Activated naive CD8-positive, alpha-beta T cell treated with anti-CD3 and anti-CD28 coated beads, Interleukin-2, amount 10 ng/mL, durations not matched to agents 7 days and 5 days (primary cell): ENCODE measurements at places on chromosomes 13 and 19. TPM values are rescaled to one million over a fixed set of nuclear protein-coding genes. Genes with fewer than 3 reads are reported as not detected.

The KLF1 gene
- not detected for total RNA-seq

The WDR62 gene
- 24.9 TPM for total RNA-seq

The SHISA2 gene
- total RNA-seq: 1.1 TPM

The C5AR2 gene
- total RNA-seq: 0.72 TPM

The SULT2A1 gene
- total RNA-seq: not detected

The GNG7 gene
- total RNA-seq: 1.2 TPM

The NDFIP2 gene
- 6.7 TPM for total RNA-seq

The GAPDHS gene
- not detected for total RNA-seq

DNA sequence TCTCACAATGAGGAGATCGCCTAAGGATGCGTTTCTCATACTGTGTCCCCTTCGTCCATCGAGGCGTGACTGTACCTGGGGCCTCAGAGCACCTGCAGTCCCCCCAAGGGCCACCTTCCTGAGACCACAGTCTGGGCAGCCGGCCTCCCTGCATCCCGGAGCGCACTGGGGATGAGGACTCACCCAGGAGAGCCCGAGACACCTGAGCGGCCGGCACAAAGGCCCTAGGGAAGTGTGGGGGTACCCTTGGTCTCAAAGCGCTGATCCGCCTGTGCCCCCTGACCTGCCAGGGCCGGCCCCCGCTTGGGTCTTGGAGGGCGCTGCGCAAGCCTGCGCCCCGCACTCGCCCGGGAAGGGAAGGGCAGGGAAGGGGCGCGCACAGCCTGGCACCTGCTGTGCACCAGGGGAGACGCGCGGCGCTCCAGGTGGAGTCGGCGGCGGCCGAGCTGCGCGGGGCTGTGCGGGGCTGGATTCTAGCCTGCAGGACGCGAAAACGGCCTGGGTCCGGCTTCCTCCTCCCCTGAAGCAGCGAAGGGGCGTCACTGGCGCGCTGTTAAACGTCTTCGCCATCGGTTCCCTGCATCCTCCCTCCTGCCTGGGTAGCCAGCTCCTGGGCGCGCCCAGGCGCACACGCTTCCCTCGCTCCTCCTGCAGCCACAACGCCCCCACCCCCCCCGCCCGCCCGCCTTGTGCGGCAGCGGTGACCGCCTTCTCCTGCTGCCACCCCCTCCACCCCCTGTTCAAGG lies 13.6 kb upstream of the USP29 start:
- no peak for DNase-seq

DNA sequence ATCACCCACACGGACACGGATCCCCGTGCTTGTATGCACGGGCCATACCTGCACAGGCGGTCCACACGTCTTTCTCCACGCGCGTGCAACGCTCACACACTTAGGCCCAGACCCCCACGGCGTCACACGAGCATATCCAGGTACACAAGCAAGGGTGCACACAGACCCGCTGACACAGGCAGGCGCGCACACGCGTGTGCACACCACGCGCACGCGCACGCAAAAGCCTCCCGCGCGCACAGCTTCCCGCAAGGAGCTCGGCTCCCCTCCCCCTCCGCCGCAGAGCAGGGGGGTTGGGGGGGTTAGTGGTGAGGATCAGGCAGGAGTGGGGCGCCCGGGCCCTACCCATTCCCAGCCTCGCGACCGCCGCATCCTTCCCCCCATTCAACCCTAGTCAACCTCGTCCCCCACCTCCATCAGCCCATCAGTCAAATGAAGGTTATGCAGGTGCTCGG lies 407 bp downstream of the RAB3A start:
- no peak for DNase-seq

- DNase-seq: no peak
These were observed 10.4 kb downstream of the GJB2 start for GRCh38 chr13:20182231-20182846.

DNA sequence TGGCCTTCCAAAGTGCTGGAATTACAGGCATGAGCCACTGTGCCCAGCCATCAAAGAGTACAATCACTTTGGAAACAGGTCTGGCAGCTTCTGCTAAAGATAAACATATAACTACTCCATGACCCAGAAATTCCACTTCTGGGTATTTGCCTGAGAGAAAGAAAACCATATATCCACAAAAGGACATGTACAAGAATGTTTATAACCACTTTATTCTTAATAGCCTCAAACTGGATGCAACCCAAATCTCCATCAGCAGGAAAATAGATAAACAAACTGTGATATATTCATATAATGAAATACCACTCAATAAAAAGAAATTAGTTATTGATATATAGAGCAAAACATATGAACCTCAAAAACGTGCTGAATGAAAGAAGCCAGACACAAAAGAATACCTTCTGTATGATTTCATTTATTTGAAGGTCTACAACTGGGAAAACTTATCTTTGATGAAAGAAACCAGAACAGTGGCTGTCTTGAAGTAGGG lies 40.5 kb downstream of the TEX26 start:
- DNase-seq: no peak

DNA sequence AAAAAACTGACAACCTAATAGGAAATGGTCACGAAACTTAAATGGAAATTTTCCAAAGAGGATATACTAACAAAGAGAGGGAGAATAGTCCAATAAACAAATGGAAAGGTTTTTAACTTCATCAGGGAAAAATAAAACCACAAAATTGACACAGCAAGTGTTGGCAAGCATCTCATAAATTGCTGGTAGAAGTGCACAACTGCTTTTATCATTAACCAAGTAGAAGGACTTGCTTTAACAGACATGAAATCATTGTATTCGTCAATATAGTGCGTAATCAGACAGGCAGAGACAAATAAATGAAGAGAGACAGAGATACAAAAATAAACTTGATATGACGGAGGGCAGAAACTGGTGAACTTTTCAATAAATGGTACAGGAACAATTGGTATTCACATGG lies 7.4 kb downstream of the TGDS start:
- no peak for DNase-seq

DNA sequence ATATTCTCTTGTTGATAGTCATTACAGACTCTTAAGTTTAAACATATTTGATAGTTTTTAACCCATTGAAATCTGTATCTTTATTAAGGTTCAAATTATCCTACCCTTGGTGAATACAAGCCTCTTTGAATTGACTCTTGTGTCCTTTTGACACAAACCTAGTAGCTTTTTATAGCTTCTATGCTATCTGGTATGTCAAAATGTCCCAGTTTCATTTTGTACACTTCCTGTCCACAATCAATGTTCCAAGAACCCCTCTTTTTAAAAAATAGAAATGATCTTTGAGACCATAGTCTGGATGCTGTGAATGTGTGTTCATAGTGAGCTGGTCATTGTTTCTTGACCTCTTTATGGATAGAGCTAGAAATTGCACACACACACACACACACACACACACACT lies 39.2 kb upstream of the FGF14 start:
- DNase-seq: no peak

DNA sequence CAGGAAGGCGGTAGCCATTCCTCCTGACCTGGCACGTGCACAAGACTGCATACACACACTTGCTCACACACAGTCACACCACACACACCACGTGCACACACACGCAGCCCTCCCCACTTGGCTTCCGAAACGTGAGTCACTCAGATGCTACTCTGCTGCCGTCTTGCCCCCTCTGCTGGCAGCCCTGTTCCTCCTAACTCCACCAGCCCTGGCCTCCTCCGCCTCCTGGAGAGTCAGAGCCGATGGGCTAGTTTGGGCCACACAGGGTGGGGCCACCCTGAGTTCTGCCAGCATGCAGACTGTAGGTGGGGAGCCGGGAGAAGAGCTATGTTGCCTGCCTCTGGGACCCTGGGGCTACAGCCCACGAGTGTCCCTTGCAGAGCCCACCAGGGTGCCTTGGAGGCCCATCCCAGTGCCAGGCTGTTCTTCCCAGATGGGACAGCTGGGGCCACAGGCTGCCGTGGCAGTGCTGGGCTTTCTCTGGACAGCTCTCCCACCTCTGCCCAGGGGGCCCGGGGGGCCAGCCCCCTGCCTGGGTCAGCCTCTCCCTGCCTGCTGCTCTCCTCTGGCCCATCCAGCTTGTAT lies 12.1 kb downstream of the PIN1 start:
- DNase-seq: peak; percentile 49

DNA sequence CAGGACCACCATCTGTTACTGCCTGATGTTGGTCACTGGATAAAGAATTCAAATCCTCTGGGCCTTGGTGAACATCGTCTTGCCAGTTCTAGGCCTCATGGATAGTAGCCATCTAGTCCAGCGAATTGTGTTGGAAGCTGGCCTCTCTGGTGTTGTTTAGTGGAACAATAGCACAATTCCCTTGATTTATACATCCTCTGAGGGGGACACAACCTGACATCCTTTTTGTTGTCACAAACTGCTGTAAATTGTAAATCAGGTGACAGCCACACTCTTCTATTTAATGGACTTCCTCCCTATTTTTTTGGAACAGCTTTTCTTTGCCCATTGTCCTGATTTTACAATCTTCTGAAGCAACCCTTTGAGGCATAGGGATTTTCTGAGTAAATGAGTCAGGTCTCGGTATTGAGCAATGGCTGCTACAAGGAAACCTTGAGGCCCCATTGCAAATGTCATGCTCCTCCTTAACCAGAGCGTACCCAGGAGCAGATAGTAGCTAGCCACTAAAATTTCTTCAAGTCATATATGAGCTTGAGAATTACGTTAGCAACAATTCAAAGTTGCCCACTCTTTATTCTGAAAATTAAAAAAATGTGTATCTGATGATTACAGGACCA lies 263.3 kb downstream of the COG6 start:
- DNase-seq: no peak

DNA sequence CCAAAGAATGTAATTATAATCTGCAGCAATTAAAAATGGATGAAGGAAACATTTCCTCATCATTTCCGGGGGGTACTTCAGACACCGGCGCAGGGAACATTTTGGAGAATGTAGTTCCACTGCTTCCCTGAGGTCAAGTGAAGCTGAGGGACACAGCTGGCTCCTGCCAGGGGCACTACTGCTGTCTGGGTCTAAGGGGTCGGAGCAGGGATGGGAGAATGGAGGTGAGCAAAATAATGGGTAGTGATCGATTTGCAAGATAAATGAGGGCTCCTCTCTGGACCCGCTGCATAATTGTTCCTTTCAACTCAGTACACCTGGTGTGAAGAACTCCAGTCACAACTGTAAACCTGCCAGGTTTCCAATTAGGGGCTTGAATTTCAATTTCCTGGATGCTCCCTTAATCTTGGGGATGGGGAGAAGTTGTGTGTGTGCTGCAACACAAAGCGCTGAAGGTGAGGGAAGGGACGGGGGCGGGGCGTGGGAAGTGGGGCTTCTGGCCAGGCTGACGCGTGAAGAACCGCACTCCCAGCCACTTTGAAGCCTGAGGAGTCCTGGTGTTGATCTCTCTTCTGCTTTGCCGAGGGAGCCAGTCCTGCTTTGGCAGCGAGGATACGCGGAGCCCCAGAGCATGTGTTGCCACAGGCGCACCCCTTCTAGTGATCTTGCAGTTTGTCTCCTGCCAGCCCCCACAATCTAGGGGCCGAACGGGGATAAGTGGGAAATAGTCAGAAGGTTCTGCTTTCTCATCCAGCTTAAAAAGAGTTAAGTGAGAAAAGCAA lies 57.9 kb upstream of the PCDH8 start:
- no peak for DNase-seq

GRCh38 chr13:46721054-46721453 lies 75.9 kb downstream of the ESD start:
- DNase-seq: peak; percentile 36

DNA sequence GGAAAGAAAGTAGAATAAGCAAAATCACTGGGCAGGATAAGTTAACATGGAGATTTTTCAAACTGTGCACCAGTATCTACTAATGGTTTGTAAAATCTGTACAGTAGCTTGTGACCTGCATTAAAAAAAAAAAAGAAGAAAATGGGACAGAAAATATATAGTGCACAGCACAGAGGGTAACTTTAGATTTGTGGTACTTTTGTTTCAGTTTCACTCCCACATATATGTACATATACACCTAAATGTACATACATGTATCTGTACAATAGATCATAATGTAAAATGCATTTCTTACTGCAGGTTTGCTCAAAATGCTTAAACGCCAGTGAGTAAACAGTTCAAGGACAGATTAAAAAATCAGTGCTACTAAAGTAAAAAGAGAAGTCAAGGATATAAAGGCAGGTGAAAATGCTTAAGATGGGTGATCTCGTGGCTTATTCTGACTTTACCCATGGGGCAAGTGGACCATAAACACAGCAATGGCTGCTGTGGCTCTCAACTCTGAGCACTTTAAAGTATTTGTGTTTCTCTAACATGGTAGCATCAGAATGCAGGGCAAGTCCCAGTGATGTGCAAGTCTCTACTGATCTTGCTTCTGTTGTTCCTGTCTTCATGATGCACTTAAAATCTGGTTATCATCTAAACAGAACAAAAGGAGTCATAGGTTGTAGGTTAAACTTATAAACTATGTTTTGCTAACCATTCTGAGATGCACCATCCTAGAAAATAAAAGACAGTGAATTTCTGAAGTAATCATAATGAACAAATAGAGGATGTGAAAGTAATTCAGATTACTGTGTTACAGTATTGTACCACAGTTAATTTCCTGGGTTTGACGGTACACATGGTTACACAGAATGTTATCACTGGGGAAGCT lies 112.3 kb downstream of the MIPEP start:
- no peak for DNase-seq

GRCh38 chr19:4908360-4908759 lies 941 bp upstream of the UHRF1 start:
- no peak for DNase-seq

DNA sequence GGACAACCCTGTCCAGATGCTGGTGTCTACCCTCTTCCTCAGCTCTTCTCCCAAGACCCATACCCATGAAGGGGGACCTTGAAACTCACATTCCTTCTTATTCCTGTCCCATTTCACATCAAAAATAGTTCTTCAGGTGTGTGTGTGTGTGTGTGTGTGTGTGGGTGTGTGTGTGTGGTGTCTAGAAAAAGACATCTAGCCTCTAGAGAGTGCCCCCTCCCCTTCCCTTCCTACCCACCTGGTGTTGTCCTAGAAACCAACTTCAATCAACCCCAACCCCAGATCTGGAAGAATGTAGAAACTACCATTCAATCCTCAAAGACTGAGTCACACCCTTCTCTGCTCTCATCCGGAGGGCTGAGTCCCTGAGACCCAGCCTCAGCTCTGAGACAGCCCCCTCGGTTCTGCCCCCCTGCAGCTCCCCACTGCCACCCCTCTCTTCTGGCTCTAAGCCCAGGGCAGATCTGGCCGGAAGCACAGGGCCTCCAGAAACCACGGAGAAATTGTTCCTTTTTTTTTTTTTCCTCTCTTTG lies 3.5 kb downstream of the KCNN4 start:
- DNase-seq: no peak

GRCh38 chr13:97133955-97134354 lies 88.2 kb upstream of the MBNL2 start:
- DNase-seq: no peak
